ENCODE measurements at places on chromosomes 6 and 20.

- DNase-seq: no peak
These were observed 15.8 kb downstream of the PCIF1 start for GRCh38 chr20:45950330-45950646.

- DNase-seq: no peak
These were observed 68.0 kb downstream of the CYB5R4 start for GRCh38 chr6:83927470-83927869.

GRCh38 chr6:16635810-16636602 is 125.3 kb downstream of the ATXN1 start:
- DNase-seq: no peak

DNA sequence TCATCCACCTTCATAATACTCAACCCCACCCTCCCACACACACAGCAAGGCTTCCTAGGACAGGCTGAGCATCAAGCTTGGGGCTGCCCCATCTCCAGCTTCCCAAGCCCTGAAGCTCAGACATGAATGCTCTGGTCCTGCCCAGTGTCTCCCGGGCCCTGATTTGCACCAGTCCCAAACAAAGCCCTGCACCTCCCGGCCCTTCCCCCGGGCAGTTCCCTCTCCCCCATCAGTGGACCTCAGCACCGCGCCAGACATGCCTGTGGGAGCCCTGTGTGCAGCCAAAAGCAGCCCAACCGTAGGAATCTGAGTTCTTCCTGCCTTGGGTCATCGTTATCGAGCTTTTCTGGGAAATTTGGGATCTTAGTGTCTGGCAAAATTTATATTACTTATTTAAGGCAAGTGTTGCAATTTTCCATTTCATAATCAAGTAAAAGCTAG is 63.5 kb downstream of the THBS2 start:
- DNase-seq: no peak

GRCh38 chr20:22723659-22724058 is 139.3 kb upstream of the FOXA2 start:
- DNase-seq: no peak

DNA sequence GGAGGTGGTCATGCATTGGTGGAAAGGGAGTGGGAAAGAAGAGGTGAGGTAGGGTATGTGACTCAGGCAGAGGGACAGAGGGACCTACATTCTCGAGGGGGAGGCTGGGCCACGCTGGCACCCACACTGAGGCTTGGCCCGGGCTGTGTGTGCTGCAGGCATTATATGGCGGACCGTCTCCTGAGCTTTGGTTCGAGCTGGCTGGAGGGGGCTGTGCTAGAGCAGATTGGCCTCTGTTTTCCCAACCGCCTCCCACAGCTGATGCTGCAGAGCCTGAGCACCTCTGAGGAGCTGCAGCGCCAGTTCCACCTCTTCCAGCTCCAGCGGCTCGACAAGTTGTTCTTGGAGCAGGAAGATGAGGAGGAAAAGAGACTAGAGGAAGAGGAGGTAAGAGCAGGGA is 23.4 kb downstream of the DNPH1 start:
- DNase-seq: no peak

- no peak for DNase-seq
These were observed 137.0 kb downstream of the FOXA2 start for GRCh38 chr20:22447447-22447778.

DNA sequence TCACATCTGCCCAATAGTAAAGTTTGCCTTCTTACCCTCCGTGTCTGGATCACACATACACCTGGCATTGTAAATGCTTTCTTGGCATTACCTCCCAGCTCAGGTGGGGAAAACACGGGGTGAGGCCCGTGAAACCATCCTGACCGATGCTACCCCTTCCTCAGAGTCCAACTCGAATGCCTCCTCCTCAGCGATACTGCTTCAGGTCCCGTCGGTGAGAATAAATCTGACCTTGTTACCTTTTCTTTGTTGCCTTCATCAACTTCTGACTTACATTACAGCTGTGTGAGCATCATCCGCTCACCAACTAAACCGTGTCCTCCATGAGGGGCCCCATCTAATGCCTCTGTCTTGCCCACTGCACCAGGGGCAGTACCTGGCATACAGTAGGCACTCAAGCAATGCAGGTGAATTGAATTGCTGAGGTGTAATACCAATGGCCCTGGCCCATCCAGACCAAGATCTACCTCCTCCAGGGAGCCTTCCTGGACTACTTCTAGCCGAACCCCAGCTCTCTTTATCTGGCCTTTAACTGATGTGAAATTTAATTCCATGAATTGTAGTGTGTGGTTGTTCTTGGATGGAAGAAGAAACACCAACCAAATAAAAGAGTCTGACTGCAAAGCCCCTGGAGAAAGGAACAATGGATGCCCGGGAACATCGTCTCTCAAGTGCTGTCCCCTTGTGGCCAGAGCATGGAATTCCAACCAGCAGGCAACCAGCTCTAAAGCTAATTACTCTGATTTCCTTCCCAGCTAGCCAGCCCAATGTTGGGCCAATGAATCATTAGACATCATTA is 141.5 kb downstream of the ANKRD60 start:
- DNase-seq: no peak

- no peak for DNase-seq
These were observed 77.6 kb downstream of the LIN28B start for GRCh38 chr6:105034470-105034869.

DNA sequence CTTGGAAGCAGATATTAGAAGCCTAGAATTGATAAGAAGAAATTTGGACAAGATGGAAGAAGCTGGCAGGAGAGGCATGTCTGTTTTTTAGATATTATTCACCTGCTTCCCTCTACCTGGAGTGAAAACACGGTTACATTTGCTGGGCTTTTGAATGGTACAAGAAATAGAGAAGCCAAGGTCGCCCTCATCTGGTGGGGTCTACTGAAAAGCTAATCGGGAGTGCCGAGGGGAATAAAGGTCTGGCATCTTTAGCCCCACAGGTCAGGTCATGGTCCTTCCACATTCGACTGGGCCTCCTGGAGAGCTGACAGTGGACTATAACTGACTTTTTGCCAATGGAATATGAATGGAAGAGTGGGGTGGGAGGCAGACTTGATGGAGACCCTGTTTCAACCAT is 4.6 kb upstream of the C2 start:
- no peak for DNase-seq

GRCh38 chr6:43695967-43696291 is 8.3 kb upstream of the MRPS18A start:
- DNase-seq: no peak

GRCh38 chr6:137352859-137353258 is 133.7 kb upstream of the IFNGR1 start:
- DNase-seq: no peak

GRCh38 chr6:87848616-87849015 is 146.6 kb upstream of the AKIRIN2 start:
- no peak for DNase-seq

DNA sequence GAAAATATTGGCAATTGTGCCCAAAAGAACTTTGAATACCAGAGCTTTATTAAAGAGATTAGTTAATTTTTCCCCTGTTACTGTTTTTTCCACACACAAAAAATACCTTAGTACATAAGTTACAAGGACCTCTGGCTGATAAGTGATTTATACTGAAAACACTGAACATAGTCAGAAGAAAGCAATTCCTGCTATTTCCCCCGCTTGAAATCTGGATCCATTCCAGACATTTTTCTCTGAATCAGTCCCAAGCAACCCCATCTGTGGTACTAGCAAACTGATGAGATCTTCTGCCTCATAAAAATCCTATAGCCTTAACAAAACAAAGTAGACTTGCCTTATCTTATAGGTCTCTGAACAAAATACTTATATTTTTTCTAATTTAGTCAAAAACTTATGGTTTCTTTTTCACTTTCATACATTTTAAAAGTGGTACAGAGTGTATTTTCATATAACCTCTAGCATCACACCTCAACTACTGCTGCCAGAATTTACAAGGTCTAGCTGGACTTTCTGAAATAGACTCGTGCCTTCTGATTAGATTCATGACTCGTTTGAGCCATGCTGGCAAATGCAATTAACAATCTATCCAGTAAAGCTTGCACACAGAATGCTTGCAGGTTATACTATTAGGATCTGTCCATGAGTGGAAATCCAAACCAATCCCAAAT is 111.9 kb downstream of the TBX18 start:
- DNase-seq: no peak

- DNase-seq: no peak
These were observed 5.3 kb downstream of the SLC26A8 start for GRCh38 chr6:36019167-36019566.

DNA sequence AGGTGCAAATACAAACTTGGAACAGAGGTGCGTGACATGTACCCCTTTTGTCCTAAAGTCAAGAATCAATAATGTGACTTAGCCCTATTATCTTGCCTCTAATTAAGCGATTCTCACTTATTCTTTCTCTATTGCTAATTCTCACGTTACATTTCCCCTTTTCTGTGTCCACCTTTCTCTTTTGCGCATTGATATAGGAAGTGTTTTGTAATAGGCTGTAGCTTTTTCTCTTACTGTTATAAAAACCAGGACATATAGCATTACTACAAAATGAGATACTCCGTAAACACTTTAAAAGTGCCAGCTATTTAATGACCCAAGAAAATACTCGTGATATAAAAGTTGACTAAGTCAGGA is 669 bp upstream of the TMEM30A start:
- no peak for DNase-seq

- peak; percentile 64 for DNase-seq
These were observed 16.4 kb downstream of the PIGT start for GRCh38 chr20:45432294-45432693.

DNA sequence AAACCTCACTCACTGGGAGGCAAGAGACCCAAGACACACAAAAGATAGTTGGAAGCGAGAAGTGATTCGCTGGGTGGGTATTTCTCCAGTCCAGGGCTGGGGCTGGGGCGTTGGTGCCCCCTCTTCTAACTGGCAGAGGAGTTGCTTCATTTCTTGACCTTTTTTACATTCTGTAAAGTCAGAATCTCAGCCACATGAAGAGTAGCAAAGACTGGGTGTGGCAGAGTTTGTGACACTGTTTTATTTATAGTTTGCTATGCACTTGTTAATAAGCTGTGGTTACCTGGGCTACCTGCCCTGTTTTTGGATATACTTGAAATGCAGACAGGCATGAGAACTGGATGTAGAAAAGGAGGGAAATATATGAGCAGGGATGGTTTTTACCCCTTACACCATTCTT is 42.3 kb downstream of the IL20RA start:
- DNase-seq: no peak

DNA sequence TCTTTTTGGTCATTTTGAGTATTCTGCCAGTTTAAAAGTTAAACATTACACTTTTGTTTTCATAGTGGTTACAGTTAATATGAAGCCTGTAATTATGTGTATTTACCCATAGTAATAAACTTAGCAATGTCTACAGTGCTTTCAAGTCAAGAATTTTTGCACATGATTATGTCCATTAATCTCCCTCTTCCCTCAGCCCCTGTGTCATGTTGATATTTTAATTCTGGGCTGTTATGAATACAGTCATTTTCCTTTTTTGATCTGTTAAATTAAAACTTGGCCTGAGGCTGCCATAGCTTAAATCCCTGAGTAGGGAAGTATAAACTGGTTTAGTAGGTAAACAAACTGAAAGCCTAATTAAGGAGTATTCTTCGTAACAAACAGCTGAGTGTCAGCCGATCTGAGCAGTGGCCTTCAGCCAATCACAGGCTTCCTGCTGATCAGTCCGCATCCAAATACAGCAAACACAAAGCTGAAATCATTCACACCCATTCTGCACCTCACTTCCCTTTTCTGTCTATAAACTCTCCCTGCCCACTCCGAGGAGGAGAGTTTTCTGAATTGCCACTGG is 9.5 kb upstream of the SFT2D1 start:
- no peak for DNase-seq

DNA sequence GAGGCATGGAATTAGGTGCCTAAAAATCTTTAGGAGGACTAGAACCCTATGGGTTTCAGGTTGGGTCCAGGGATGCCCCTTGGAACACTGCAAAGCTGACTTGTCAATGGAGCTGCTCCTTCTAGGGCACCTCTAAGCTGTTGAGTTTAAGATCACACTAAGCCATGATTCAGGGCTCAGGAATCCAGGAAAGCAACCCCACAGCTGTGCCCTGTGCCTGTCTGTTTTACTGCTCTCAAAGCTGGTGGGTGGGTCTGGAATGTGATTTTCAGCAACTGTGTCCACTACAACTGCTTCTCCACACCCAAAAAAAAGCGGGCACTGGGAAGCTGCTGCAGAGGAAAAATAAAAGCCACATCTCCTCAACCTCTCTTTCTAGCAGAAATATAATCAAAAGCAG is 310.4 kb upstream of the MOCS1 start:
- DNase-seq: no peak

GRCh38 chr6:169424149-169424804 is 170.6 kb upstream of the THBS2 start:
- no peak for DNase-seq

DNA sequence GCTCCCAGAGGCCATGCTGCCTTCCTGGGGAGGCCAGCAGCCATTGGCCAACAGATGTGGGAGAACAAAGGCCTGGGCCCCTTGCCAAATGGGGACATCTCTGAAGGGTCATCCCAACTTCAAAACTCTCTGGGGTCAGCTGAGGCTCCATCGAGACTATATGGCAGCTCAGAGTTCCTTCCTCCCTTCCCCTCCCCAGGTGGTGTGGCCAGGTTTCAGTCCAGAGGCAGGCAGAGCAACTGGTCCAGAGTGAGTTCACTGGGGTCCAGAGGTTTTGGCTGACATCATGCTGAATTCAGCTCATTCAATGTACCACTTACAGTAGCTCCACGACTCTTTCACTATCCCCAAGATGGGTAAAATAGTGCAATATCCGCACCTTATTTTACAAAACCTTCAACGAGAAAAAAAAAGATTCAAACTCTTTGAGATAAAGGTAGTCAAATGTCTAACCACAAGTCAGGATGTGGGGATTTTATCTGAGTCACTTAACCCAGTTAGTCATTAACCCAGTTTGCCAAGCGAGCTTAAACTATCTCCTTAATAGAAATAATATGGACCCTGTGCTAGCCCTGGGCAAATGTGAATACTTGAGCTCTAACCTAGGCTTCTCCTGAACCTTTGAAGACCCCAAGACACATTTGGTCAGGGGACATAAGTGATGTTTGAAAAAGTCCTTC is 108.4 kb upstream of the PLEKHG1 start:
- DNase-seq: no peak

DNA sequence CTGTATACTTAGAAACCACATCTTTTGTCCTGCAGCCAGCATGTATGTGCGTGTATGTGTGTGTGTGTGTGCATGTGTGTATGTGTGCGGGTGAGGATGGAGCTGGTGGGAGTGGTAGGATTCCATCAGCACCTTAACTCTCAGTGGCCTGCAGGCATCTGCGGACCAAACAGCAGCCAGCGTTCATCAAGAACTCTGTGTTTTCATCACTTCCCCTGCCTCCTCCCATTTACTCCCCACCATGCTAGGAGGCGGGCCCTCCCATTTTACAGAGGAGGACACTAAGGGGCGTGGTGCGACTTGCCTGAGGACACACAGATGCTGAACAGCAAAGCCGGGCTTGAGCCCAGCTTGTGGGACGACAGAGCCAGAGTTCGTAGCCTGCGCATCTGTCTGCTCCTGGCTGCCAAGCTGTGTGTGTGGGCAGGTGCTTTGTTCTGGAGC is 8.9 kb downstream of the VSTM2L start:
- no peak for DNase-seq
